HAP-1 (cell line): ENCODE measurements at places on chromosomes 16 and 17.

DNA sequence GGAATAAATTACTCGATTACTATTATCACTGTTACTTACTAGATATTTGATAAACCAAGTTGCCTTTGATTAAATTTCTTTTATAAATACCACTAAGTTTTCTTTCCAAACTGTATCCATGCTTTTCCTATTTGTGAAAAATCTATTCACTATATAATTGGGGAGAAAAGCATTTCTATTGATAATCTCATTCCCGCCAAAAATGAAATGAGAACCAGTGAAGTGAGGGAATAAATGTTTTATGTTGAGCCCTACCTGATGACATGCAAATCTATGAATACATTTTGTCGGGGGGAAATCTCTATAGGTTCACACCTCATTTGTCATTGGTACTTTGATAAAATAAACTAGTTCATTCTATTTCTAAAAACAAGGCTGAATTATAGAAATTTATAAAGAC is 15.7 kb downstream of the BRIP1 start:
- no peak for DNase-seq

- DNase-seq = no peak
Observed at GRCh38 chr16:28082624-28083023, 19.1 kb upstream of the GSG1L start.

GRCh38 chr17:79793924-79794304 is 3.0 kb downstream of the CBX8 start:
- DNase-seq = no peak

DNA sequence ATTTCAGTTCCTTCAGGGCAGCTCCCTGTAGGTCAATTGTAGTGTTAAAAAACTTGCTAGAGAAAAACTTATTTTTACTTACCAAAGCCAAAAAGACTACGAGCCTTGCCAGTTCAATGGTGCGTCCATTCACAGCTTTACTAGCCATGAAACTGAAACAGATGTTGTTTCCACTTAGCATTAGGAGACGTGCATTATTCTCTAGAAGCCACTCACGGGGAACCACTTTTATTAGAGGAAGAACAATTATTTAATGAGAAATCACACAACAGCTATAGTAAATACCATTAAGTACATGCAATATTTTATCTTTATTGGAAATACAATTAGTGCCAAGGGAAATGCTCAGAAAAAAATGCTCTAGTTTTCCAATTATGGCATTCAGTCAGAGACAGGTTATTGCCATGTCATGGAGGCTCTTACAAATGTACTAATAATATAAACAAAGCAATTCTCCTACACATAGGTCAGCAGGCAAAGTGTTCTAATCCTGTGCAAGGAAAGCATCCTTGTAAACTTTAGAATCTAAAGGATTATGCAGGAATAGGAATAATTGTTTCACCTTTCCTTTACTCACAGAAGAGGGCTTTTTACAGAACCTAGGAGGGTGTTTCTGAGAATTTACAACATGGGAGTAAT is 17.4 kb downstream of the LASP1NB start:
- DNase-seq = peak; percentile 57

DNA sequence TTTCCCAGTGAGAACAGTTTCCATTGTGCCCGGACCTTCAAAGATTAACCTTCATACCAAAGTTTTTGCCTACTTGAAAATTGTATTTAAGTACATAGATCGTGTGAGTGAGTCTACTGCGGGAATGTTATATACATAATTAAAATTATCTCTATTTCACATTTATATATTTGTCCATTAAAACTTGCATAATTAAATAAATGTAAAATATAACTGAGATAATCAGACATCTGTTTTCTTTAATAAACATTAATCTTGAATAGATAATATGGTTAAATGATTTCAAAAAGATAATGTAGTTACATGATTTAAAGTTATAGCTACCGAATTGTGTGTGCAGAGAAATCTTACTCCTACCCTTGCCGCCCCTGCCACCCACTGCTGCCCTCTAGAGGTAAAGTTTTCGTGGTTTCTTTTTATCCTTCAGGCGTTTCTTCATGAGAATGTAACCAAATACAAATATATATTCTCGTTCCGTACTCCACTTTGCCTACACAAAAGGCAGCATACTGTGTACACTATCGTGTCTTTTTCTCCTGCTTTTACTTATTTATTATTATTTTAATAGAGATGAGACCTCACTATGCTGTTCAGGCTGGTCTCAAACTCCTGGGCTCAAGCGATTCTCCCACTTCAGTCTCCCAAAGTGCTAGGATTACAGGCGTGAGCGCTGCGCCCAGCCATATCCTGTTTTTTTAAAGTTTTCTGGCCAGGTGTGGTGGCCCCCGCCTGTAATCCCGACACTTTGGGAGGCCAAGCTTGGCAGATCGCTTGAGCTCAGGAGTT is 35.6 kb downstream of the RPA1 start:
- DNase-seq = peak; percentile 19
